ENCODE measurements at places on chromosomes 3 and 15.

- no peak for DNase-seq
These were observed 85.1 kb downstream of the DNAJB8 start for GRCh38 chr3:128381609-128382008.

GRCh38 chr3:192239956-192240355 is 487.4 kb downstream of the FGF12 start:
- DNase-seq = no peak

DNA sequence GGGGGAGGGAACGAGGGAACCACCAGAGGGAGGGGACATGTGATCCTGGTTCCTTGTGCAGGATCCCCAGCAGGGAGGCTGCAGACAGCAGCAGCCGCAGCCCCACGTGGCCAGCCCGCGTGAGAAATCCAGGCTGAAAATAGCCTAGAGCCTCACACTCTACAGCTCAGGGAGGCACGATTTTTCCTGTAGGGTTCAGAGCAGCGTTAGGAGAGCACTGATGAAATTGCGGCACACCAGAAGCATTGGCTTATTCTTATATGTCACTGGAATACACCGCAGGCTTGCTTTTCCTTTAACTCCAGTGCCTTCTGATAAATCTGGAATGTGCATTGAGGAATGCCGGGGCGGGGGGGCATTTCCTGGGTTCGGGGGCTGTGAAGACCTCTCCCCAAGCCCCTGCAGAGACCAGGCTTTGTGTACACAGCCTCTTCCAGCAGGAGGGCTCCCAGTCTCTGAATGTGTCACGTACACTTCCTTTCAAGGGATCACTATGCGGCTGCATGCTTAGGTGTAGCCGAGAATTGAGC is 193.0 kb downstream of the ATP10A start:
- DNase-seq = no peak

DNA sequence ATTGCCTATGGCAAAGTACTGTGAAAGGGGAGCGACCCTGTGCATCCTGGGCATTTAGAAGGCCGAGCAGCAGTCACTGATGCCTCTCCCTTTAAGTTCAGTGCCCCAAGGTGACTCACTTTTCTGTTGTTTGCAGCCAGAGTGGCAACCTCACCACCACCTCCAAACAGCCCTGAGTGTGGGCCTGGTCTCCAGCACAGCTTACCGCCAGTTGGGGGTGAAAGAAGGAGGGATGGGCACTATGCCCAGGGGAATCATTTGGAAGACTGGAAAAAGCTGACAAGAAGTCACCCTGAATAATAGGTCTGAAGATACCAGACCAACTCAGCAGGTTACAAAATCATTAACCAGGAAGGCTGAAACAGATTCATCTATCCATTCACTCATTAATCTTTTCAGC is 571.8 kb downstream of the EPHB1 start:
- no peak for DNase-seq

Data from HFF-Myc (cell line).